Tibial nerve (tissue), 4 donors: ENCODE measurements at places on chromosomes 16 and 17.

- no peak overlapping the region for H3K27ac ChIP-seq
- H3K4me1 ChIP-seq = peaks cover 35% of the 10 kb centered on the region
- DNase-seq = no peak
- no peaks in the 10 kb centered on the region for H3K27me3 ChIP-seq
- H3K36me3 ChIP-seq = peaks cover 21% of the 10 kb centered on the region
- no peak overlapping the region for H3K4me3 ChIP-seq
Measured at GRCh38 chr16:11109566-11109965, 146.4 kb downstream of the SOCS1 start.

DNA sequence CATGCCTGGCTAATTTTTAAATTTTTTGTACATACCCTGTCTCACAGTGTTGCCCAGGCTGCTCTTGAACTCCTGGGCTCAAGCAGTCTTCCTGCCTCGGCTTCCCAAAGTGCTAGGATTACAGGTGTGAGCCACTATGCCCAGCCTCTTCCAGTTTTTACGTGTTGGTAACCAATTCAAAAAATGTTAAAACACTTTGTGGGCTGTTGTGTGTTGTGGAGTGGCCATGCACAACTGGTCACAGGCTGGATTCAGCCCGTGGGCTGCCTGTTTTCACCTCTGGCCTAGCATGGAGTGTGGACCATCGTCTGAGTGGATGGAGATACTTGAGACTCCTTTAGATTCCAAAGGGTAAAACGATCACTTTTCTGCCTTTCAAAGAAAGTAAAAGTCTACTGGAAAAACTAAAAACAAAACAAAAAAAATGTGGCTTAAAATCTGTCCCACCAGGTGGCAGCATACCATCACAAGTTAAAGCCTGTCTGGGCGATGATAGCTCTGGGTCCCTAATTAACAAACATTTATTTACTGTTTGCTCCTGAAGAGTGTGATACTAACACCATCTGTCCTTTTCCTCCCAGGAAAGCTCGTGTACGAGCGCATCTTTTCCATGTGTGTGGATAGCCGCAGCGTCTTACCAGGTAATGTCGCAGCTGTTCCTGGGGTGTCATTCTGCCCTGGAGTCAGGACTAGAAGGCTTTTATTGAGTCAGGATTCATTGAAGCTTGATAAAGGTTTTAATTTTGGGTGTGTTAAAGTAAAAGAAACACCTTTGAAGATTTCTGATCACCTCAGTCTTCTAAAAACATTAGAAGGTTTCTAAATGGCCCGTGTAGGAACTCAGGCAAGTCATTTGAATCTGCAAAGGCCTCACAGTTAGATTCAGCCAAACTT lies 45.8 kb downstream of the VPS35L start:
- no peak overlapping the region for H3K27ac ChIP-seq
- H3K27me3 ChIP-seq = no peaks in the 10 kb centered on the region
- H3K4me3 ChIP-seq = no peak overlapping the region
- DNase-seq = peak; percentile 65
- no peaks in the 10 kb centered on the region for H3K4me1 ChIP-seq
- H3K36me3 ChIP-seq = no peaks in the 10 kb centered on the region

GRCh38 chr16:78425891-78426510 lies 326.5 kb downstream of the WWOX start:
- no peaks in the 10 kb centered on the region for H3K4me1 ChIP-seq
- no peaks in the 10 kb centered on the region for H3K27me3 ChIP-seq
- H3K36me3 ChIP-seq = peaks cover 37% of the 10 kb centered on the region
- no peak overlapping the region for H3K4me3 ChIP-seq

GRCh38 chr17:40466298-40466971 lies 23.2 kb downstream of the IGFBP4 start:
- no peaks in the 10 kb centered on the region for H3K27me3 ChIP-seq
- no peak overlapping the region for H3K27ac ChIP-seq
- no peak for DNase-seq
- H3K4me1 ChIP-seq = peaks cover 20% of the 10 kb centered on the region
- H3K4me3 ChIP-seq = no peak overlapping the region

GRCh38 chr17:76588182-76588581 lies 2.5 kb upstream of the ST6GALNAC2 start:
- no peak overlapping the region for H3K27ac ChIP-seq
- no peak for DNase-seq
- peaks cover 3% of the 10 kb centered on the region for H3K4me1 ChIP-seq

DNA sequence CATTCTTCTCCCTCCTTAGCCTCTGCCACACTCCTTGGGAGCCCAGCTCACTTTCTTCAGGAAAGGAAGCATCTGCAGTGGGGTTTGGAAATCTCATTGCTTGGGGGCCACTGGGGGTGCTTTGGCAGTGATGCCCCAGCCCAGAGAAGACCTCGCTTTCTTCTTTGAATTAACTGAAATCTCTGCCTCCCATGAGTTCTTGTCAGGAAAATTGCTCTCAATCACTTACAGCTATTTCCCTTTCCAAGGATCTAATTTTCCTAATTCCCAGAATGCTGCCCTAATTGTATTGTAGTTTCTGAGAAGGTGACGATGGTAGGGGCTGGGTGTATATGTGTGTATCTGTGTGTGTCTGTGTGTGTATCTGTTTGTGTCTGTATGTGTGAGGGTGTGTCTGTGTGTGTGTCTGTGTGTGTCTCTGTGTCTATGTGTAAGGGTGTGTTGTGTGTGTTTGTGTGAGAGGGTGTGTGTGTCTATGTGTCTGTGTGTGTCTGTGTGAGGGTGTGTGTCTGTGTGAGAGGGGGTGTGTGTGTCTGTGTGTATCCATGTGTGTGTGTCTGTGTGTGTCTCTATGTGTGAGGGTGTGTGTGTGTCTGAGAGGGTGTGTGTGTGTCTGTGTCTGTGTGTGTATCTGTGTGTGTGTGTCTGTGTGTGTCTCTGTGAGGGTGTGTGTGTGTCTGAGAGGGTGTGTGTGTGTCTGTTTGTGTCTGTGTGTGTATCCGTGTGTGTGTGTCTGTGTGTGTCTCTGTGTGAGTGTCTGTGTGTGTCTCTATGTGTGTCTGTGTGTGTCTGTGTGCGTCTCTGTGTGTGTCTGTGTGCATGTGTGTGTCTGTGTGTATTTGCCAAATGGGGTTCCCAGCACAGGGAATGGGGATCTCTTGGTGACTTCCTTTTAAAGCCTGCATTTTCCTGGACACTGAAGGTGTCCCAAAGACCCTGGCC lies 83.5 kb upstream of the DNAJA2 start:
- DNase-seq = no peak
- H3K27me3 ChIP-seq = no peaks in the 10 kb centered on the region
- no peak overlapping the region for H3K4me3 ChIP-seq
- no peaks in the 10 kb centered on the region for H3K4me1 ChIP-seq

DNA sequence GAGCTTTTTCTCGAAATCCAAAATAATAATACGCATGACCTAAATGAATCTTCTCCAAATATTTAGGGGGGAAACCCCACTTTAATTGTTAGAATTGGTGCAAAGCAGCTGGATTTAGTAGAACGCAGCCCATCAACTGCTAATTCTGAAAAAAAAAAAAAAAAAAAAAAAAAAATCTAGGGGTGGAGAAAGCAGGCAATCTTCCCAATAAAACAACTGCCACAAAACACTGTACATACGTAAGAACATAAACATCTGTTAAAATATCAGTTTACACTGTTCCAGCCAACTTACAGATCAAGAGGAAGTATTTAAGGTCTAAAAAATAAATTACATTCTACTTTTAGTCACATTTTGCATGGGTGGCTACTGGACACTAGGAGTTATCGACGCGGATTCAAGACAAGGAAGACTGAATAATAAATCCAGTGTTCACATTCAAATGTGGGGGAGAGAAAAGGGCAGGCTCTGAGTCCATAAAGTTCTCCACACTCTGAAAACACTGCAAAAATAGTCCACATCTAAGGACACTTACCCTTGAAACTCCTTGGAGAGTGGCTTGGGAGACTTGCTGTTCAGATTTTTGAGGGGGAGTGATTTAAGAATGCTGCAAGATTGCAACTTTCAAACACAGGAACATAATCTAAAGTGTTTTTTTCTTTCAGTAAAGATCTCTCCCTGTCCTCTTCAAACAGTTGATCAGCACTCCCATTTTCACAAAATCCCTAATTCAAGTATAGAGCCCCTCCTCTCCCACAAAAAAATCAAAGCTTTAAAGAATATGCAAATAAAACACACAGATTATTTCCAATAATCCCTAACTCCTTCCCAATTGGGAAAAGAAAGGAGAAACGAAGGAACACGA lies 1.3 kb downstream of the APPBP2 start:
- peak; percentile 5 for DNase-seq
- H3K36me3 ChIP-seq = no peaks in the 10 kb centered on the region
- H3K4me1 ChIP-seq = no peaks in the 10 kb centered on the region
- peak overlapping the region; percentile 93 for H3K4me3 ChIP-seq

- peaks cover 4% of the 10 kb centered on the region for H3K27me3 ChIP-seq
- H3K36me3 ChIP-seq = no peaks in the 10 kb centered on the region
Measured at GRCh38 chr17:71825687-71826086, 295.1 kb upstream of the SOX9 start.
